ENCODE measurements at places on chromosomes 4 and X.

DNA sequence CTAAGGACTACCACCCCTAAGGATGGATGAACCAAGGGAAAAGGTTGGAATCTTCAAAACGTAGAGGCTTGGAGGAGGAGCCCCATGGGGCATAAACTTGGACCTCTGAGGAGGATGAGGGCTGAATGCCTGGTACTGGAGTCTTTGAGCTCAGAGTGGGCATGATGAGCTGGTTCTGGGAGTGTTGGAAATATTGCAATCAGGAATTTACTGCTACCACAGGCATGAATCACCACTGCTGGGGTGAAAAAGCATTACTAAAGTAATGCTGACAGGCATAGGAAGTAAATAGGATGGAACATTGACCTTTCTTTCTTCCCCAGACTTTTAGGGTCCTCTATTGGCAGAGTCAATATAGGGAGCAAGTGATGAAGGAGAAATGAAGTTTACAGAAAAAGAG lies 105.8 kb upstream of the RPS6KA3 start:
- DNase-seq = no peak

GRCh38 chr4:122781486-122781885 lies 45.1 kb upstream of the FGF2 start:
- no peak for DNase-seq

- no peak for DNase-seq
These were observed 8.3 kb upstream of the CCNI start for GRCh38 chr4:77084019-77084639.

GRCh38 chr4:18155067-18156041 lies 133.8 kb upstream of the LCORL start:
- no peak for DNase-seq

- DNase-seq = no peak
These were observed 54.9 kb downstream of the WFS1 start for GRCh38 chr4:6324461-6324998.

GRCh38 chrX:3450881-3451570 lies 104.6 kb upstream of the MXRA5 start:
- no peak for DNase-seq

DNA sequence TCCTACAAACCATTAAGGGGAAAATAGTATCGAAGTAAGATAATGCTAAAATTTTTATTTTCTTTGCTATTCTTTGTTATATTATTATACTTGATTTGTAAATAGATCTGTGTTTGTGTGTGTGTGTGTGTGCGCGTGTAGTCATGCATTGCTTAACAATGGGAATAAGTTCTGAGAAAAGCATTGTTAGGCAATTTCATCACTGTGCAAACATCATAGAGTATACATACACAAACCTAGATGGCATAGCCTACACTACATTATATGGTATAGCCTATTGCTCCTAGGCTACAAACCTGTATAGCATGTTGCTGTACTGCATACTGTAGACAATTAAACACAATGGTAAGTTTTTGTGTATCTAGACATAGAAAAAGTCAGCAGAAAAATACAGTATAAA lies 17.1 kb downstream of the MTTP start:
- no peak for DNase-seq

DNA sequence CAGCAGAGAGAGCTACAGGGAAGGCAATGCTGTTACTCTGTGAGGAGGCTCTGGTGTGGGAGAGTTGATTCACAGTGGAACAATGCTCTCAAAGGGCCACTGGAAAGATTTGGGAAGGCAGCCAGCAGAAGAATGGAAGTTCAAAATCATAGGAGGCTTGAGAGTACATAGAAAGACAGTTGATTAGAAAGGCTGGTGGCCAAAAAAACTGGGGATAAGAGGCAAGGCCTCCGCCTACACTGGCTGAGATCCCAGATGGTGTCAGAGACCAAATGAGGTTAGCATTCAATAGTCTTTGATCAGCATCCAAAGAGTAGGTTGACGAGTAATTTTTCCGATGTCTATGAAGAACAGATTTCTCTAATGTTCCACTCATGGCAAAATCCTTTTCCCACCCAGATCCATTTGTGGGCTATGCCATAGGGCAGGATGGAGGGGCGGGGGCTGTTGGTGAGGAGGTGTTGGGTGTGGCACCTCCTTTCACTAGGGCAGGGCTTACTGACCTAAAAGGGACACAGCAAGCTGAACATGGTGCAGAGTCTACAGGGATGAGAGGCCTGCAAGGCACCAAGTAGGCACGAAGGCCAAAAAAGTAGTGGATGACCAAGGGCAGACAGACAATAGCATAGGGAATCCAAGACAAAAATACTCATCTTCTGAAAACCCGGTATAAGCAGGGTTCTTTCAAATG lies 15.1 kb downstream of the TEC start:
- DNase-seq = no peak

- no peak for DNase-seq
These were observed 47.0 kb downstream of the FGFRL1 start for GRCh38 chr4:1058198-1058996.

DNA sequence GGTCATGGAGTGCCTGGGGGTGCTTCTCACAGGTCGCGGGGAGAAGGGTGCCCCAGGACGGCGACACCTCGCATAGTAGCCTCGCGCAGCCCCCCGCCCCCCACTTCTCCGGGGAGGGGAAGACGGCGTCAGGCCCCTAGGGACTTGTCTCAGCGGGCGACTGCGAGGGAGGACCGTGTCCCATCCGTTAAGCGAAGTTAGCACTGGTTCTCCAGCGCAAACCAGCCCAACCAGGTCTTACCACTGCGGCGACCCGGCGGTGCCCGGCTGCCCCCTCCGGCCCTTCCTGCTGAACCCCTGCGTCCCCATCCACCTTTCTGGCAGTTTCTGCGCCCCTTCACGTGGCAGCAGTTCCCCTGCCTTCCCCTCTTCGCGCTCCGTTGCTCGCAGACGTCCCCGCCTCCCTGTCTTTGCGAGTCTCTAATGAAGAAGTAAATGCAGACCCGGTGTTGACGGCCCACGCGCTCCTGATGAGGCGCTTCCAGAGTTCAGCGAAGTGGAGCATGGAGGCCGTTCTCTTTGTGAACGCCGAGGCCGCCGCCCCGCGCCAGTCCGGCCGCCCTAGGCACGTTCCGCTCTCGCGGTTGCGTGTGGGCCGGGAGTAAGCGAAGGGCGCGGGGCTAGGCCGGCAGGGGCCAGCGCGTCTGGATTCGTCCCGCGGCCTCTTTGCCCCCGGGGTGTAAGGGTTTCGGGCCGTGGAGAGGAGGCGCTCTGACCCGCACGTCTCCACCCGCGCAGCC lies 3.0 kb downstream of the SLIT2 start:
- DNase-seq = no peak

GRCh38 chr4:111652986-111653385 lies 492.3 kb upstream of the FAM241A start:
- DNase-seq = no peak

DNA sequence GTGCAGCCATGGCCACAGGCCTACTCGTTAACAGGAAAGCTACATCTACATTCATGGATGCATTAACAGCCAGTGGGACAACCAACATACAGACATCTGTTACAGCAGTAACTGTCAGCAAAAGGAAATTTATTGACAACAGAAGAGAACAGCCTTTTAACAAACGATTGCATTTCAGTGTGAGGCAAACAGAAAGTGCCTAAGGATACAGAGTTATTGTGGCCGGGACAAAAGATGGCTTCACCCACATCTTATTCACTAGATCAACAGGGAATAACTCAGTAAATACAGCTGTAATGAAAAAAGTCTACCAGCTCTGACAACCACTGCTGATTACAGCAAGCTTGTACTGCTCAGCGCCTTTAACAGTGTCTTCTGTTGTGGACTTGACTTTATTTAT lies 61.5 kb upstream of the TBL1X start:
- no peak for DNase-seq

- peak; percentile 64 for DNase-seq
These were observed 3.2 kb upstream of the UXT start for GRCh38 chrX:47662144-47662657.

DNA sequence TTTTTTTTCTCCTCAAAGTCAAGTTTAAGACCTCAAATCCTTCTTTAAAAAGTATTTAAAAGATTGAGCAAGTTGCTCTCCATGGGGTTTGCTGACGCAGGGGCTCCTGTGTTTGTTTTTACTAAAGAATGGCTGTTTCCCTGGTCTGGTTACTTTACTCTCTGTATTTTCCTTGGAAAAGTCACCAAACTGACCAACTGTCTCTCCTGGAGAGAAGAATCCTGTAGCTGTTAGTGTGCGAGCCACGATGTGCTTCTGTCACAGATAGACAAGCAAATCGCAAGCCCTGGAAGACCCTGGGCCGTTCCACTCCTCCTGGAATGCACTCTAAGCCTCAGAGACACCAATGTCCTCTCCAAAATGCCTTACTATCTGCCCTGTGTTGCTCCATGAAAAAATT lies 212.1 kb downstream of the CHIC2 start:
- no peak for DNase-seq

GRCh38 chr4:139921429-139922184 lies 232.4 kb downstream of the MAML3 start:
- no peak for DNase-seq

- DNase-seq = no peak
These were observed 24.6 kb upstream of the ARMCX4 start for GRCh38 chrX:101460669-101461068.

- no peak for DNase-seq
These were observed 24.1 kb upstream of the VCX3A start for GRCh38 chrX:6558979-6559378.

DNA sequence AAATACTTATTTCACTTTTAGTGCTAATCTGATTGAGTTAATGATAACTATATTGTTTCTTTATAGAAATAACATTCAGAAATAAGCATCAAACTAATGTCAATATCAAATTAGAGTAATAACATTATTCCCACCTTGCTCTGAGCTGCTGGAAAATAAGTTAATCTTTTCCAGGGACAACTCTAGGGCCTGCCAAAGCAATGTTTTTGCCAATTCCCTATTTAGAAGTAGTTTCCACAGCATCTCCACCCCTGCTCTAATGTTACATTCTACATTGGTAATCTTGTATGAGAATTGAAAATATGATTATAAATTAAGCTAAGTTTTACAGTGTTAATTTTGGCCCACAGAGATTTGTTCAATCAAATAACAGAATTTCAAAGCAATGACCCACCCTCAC lies 68.3 kb downstream of the REELD1 start:
- DNase-seq = no peak

All from stimulated activated CD4-positive, alpha-beta T cell treated with anti-CD3 and anti-CD28 coated beads, Interleukin-4, amount 100 ng/mL, for 24 hours (primary cell).